ENCODE measurements at places on chromosomes 5 and 9. TPM values are rescaled to one million over a fixed set of nuclear protein-coding genes. Genes with fewer than 3 reads are reported as not detected.
A peak's percentile ranks its signal among the peaks of the same experiment; 100 is the strongest.

Gene TEX48
- polyA plus RNA-seq = not detected

DNA sequence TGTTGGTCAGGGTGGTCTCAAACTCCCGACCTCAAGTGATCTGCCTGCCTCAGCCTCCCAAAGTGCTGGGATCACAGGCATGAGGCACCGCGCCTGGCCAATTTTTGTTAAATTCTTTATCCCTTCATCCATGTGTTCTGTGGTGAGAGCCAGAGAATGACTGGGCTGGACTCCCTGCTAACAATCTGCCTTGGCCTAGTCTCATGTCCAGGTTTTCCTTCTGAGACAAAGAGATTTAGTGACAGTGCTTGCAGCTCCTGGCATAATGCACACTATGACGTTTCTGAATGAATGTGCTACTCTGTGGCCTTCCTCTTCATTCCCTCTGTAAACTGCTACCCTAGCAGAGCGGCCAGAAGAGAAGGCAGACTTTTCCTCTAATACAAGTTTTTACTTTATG, 79.3 kb downstream of the FOXD1 start:
- peak; percentile 61 for DNase-seq

Gene KIAA1958
- 4.9 TPM for polyA plus RNA-seq

- peak; percentile 32 for DNase-seq
These were observed 629 bp downstream of the ZBTB26 start for GRCh38 chr9:122930541-122931225.

- DNase-seq = no peak
These were observed 104.8 kb downstream of the GNA14 start for GRCh38 chr9:77543131-77543822.

Gene BRD3OS
- polyA plus RNA-seq = 9.4 TPM

- DNase-seq = no peak
These were observed 133.7 kb upstream of the PPP1R26 start for GRCh38 chr9:135345775-135346433.

DNA sequence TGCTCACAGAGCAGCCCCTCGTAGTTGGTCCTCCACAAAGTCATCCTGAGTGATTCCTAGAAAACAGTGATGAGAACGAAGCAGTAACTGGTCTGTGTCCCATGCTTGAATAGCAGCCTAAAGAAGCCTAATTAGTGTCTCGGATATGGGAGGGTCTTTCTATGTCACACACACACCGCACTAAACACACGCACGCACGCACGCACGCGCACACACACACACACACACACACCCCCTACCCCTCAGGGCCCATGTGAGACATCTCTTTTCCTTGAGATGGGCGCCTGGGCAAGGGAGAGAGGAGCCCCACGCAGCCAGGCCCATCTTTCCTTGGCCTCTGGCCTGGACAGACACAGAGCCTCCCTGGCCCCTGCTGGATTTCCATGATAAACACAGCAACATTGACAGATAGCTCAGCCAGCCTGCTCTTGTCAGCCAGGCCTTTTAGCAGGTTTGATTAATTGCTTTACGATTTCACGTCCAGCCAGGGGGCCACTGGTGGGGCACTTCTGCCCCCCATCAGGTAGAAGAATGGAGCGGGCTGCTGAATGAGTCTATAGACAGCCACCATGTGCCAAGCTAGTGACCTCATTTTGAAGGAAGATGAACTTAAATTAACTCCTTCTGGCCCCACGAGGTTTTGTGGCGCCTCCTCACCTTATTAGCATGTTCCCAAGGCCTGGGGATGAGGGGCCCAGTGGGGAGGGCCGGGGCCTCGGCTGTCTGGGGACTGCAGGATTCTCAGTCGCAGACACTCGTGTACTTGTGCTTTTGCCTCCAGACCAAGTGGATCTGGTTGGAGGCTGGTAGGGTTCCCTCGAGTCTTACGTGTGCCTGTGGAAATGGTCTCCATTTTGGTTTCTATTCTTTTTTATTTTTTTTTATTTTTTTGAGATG, 36.2 kb upstream of the PRDM12 start:
- no peak for DNase-seq

GRCh38 chr9:19232823-19233194, 2.3 kb downstream of the DENND4C start:
- peak; percentile 34 for DNase-seq

DNA sequence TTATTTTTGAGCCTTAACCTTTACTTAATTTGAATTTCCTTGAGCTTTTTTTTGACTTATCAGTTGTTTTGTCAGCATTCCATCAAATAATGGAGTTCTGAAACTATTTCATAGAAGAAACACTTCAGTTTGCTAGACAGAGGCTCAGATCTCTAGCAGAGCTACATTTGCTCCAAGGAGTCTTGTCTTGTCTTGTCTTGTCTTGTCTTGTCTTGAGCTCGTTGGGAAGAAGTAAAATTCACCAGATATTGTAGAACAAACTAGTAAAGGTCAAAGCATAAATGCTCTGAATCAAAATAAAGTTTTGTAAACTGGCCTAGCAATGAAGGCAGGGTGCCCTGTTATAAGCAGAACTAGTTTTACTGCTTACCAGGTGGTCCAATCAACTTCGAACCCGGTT, 33.5 kb downstream of the RAB24 start:
- no peak for DNase-seq

DNA sequence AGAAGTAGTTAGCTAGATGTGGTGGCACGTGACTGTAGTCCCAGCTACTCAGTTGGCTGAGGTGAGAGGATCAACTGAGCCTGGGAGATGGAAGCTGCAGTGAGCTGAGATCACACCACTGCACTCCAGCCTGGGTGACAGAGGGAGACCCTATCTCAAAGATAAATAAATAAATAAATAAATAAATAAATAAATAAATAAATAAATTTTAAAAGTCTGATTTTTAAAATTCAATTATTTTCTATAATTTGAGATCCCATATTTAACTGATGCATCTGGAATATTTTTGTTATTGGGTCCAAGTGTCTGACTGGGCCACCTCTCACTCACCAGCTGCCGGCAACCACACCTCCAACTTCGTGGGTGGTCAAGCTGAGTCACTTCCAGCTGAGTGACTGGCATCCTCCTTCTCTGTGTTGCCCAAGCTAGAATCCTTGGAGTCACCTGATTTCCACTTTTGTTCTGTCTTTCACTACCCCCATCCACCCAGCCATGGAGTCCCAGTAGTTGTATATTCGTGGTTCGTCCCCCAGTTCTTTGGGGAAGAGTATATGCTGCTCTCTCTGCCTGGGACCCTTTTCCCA, 70.9 kb downstream of the EGFLAM start:
- DNase-seq = no peak

DNA sequence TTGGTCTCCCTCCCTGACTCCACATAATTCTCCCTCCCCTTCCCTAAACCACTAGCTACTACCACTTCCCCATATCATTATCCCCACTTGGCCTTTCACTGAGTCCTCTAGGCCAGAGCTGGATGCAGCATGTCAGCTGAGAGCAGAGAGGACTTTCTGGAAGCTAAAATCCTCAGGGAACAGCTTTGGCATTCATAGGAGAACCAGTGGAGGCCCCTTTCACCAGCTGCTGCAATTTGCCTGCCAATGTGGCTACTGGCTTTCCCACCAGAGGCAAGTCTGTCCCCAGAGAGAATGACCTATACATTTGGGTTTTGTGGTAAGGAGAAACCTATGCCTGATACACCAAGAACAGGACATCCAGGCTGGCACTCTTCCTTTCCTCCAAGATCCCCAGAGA, 14.4 kb downstream of the FAM219A start:
- DNase-seq = no peak

Gene CARTPT
- polyA plus RNA-seq = not detected
